ENCODE measurements at places on chromosomes 16 and 17.
A peak's percentile ranks its signal among the peaks of the same experiment; 100 is the strongest.

DNA sequence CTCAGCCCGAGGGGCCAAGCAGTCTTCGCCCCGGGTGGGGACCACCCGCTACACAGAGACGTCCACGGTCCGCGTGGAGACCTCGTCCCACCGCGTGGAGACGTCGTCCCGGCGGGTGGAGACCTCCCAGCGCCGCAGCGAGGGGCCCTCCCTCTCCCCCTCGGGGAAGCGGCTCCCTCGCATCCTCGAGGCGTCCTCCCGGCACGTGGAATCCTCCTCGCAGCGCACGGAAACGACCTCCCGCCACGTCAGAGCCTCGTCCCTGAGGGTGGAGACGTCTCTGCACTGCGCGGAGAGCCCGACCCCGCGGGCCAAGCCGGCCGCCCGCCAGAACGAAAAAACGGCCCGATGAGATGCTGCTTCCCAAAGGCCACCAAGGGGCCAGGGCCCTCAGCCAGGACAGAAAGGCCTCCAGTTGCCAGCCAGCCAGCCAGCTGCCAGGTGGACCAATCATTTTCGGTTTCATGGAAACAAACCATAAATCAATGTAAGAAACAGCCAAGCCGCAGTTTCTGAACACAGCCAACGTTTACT, 424 bp downstream of the C17orf100 start:
- 0 out of 2 replicates have a peak, but pooled peaks cover 6% of the 10 kb centered on the region for H3K4me1 ChIP-seq
- H3K27ac ChIP-seq, result peak overlapping the region; percentile 11
- H3K27me3 ChIP-seq, result peaks cover 20% of the 10 kb centered on the region

DNA sequence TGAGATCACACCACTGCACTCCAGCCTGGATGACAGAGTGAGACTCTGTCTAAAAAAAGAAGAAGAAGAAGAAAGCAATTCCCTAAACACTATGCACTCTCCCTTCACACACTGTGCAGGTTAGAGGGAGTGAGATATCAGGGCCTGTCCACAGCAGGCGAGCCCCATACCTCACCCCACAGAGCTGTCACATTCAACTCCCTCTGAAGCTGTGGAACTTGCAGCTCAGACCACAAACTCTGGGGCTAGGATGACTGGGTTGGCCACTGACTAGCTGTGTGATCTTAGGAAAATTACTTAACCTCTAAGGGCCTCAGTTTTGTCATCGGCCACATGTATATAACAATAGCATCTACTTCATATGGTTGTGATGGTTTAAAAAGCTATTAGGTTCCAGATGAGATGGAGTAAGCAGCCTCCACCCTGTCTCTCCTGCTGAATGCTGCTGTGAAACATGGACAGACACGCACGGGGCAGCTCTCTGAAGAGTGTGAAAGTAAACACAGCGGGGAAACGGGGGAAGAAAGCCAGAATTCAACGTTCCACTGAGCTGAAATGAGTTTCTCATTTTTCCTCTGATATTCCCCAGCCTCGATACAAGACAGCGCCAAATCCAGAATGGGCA, 13.6 kb upstream of the PYY start:
- H3K36me3 ChIP-seq, result no peaks in the 10 kb centered on the region
- H3K27ac ChIP-seq, result no peak overlapping the region
- H3K4me1 ChIP-seq, result no peaks in the 10 kb centered on the region
- no peak for DNase-seq

- no peaks in the 10 kb centered on the region for H3K27me3 ChIP-seq
- H3K4me3 ChIP-seq, result 0 out of 2 replicates have a peak overlapping the region, but pooled peaks have one; percentile 80
- H3K4me1 ChIP-seq, result peaks cover 12% of the 10 kb centered on the region
- H3K36me3 ChIP-seq, result peaks cover 3% of the 10 kb centered on the region
- H3K27ac ChIP-seq, result no peak overlapping the region
Measured at GRCh38 chr17:42460371-42460770, 1.7 kb downstream of the ATP6V0A1 start.

DNA sequence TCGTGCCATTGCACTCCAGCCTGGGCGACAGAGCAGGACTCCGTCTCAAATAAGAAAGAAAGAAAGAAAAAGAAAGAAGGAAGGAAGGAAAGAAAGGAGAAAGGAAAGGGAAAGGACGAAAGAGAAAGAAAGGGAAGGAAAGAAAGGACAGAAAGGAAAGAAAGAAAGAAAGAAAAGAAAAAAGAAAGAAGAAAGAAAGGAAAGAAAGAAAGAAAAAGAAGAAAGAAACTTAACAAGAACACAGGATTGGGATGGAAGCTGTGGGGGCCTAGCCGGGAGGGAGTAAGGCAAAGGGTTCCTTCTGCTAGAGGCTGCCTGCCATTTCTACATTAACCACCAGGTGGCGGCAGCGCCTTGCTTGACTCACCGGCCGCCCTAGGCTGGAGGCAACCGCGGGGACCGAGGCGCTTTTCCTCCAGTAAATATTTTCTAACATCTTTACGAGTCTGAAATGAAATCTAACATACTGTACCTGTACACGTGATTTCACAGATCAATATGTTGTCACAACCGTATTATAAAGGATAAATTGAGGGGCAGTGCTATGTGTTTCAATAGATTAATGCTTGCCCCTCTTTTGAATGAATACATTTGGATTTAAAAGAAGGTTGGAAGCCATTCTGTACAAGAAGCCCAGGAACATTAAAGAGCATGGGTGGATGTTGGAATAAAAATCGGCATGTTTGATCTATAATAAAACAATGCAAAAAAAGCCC, 6.1 kb downstream of the GJD3 start:
- H3K27me3 ChIP-seq, result no peaks in the 10 kb centered on the region
- no peaks in the 10 kb centered on the region for H3K4me1 ChIP-seq
- peaks cover 21% of the 10 kb centered on the region for H3K36me3 ChIP-seq
- H3K4me3 ChIP-seq, result no peak overlapping the region
- H3K27ac ChIP-seq, result no peak overlapping the region
- DNase-seq, result peak; percentile 80

DNA sequence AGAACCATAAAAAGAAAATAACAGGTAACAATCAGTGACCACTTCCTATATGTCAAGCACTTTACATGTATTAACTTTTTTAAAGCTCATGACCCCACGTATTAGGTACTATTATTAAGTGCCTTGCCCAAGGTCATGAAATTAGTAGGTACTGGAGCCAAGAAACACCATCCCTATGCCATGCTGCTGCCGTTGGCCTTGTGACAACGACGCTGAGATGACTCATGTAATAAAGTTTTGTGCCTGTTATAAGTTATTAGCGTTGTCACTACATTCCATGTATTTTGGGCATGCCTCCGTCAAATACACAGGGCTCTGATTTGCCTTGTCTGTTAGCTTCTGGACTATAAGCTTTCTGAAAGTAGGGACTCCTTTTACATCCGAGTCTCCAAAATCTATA, 1.4 kb downstream of the BBS2 start:
- DNase-seq, result no peak
- H3K27ac ChIP-seq, result no peak overlapping the region

DNA sequence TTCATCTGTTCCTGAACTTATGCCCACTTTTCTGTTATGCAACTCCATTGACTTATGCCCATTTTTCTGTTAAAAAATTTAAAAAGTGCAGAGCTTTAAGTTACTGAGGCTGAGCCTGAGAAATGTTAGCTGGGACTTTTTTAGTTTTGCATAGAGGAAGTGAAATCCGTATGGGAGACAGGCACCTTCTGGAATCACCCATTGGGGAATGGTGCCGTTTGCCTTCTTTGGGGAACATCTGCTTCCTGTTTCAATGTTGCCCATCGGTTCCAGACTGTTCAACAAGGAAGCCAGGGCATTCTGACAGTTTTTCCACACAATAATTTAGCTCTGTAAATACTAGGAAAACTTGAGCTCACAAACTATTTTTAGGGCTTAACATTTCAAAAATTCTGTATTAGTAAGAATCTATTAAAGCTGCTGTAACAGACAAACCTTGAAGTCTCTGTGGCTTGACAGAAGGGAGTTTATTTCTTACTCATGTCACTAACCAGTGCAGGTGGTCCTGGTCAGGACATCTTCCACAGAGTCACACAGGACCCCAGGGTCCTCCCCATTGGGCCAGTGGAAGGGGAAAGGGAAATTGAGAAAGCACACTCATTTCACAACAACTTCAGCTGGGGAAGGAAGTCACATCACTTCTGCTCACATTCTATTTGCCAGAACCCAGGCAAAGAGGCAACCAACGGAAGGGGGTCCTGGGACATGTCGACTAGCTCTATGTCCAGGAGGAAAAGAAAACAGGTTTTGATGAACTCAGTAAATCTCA, 17.2 kb downstream of the PRKCB start:
- no peaks in the 10 kb centered on the region for H3K27me3 ChIP-seq
- H3K27ac ChIP-seq, result no peak overlapping the region
- H3K4me1 ChIP-seq, result no peaks in the 10 kb centered on the region
- H3K36me3 ChIP-seq, result no peaks in the 10 kb centered on the region

GRCh38 chr16:179211-180092, 807 bp upstream of the HBQ1 start:
- peaks cover 3% of the 10 kb centered on the region for H3K36me3 ChIP-seq
- peaks cover 5% of the 10 kb centered on the region for H3K4me1 ChIP-seq
- no peak overlapping the region for H3K27ac ChIP-seq

DNA sequence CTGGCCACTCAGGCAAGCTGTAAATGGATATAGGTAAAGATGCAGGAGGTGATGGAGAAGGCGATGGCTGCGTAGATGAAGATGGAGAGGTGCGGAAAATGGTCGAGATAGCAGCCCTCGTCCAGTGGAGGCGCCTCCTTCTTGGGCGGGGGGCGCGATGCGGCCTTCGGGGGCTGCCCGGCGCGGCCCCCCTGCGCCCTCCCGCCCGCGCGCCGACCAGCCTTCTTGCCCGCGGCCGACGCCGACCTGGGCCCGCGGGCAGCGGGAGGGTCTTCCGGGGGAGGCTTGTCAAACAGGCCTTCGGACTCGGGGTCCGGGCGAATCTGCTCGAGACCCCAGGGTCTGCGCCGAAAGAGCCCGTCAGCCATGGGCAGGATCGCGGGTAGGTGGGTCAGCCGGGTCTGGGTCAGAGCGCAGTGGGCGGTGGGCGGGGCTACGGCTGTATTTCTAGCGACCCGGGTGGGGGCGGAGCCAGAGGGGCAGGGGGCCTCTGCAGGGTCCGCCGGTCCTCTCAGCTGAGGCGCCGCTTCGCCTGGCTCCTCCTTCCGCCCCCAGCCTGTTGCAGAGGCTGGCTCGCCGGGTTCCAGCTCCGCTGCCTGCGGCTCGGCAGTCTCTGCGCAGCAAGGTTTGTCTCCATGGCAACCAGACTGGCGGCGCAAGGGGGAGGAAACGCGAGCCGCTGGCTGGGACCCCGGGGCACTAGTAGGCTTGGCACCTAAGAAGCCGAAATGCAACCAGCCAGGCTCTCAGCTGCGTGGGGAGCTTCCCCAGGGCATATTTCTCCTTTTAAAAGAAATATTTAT, 14.4 kb downstream of the MIS12 start:
- peaks cover 4% of the 10 kb centered on the region for H3K4me1 ChIP-seq
- peak overlapping the region; percentile 77 for H3K27ac ChIP-seq
- H3K4me3 ChIP-seq, result peak overlapping the region; percentile 91
- H3K27me3 ChIP-seq, result no peaks in the 10 kb centered on the region
- DNase-seq, result peak; percentile 94
- H3K36me3 ChIP-seq, result peaks cover 1% of the 10 kb centered on the region
